Fibroblast of skin of back (primary cell): ENCODE measurements at places on chromosomes 4 and X.

GRCh38 chrX:118528071-118528737 is 32.6 kb downstream of the DOCK11 start:
- no peak for DNase-seq

GRCh38 chrX:155144926-155145325 is 71.3 kb upstream of the VBP1 start:
- no peak for DNase-seq

DNA sequence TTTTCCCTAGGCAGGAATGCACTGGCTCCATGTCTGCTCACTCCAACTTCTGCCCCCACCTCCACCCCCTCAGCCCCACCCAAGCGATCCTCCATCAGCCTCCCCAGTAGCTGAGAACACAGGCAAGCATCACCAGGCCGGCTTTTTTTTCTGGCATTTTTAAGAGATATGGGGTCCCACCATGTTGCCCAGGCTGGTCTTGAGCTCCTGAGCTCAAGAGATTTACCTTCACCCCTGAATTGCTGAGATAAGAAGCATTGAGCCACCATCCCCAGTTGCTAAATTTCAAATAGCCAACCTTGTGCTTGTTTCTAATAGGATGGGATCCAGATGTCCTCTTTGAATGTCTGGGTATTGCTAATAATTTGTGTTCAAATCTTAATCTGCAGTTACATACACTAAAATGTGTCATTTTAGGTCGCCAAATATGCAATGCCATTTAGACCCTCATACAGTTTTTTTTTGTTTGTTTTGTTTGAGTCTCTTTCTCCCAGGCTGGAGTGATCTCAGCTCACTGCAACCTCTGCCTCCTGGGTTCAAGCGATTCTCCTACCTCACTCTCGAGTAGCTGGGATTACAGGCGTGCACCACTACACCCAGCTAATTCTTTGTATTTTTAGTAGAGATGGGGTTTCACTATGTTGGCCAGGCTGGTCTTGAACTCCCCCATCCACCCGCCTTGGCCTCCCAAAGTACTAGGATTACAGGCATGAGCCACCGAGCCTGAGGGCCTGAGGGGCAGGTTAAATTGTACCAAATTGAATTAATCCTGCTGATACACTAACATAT is 8.8 kb downstream of the LARP7 start:
- no peak for DNase-seq

DNA sequence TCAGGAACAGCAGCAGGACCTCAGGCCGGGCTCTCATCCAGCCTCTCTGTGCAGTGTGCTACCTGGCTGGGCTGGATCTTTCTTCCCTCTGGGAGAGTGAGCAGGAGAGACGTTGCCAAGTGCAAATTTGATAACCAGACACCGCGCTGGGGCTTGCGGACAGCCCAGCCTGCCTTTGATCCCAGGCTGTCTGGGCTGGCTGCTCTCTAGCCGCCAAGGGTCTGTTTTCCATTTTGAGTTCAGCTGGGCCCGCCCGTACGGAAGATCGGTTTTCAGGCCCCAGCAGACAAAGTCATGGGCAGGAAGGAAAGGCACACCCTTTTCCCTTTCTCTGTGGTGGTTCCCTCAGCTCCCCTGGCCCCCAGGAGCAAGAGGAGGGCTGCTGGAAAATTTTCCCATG is 90.2 kb downstream of the CPZ start:
- DNase-seq: no peak

DNA sequence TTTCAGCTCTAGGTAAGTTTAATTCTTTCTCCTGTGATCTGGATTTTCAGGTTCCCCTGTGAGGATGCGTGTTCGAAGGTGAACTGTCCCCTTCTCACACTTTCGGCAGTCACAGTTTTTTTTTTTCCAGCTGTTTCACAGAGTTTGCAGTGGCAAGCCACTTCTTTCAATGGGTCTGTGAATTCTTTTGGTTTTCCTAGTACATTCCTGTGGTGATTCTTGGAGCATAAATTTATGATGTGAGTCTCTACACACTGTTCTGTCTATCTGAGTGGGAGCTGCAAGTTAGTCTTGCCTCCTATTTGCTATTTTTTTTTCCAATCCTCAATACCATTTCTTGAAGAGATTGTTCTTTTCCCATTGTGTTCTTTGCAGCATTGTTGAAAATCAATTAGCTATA is 595.5 kb downstream of the RAPGEF2 start:
- peak; percentile 39 for DNase-seq

GRCh38 chr4:148007314-148007760 is 275.4 kb downstream of the ARHGAP10 start:
- peak; percentile 92 for DNase-seq

DNA sequence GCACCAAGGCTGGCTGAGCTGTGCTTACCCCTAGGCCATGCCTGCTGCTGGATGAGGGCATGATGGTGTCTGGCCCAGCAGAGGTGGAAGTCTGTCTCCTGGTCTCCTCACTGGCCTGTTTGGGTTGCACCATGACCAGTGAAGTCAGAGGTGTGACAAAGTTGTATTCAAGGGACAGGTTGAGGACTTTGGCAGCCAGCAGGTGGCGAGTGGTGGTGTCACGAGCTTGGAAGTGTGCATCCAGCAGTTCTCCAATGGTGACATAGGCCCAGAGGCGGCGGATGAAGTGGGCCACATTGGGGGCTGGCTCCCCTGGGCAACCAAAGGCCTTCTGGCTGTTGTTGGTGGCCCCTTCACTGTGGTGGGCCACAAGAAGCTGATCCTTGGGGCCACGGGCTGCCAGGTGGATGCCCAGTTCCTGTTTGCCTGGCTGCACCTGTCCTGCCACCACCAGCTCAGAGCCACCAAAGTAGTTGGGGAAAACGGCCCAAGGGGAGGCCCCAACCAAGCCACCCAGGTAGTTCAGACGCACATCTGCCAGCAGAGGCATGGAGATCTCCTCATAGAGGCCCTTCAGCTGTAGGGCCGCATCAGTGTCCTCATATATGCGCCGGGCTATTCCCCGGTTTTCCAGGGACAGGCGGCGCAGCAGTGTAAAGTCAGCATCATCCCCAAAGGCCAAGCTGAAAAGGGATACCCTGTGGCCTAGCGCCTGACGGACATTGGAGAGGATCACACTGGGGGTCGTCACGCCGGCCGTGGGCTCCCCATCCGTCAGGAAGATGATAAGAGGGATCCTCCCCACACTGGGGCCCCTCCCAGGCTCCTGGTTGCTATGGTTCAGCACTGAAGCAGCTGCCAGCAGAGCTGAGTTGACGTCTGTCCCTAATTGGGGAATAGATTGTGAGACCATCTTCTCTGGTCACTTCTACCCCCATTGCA is 39.7 kb downstream of the ITIH6 start:
- DNase-seq: no peak

DNA sequence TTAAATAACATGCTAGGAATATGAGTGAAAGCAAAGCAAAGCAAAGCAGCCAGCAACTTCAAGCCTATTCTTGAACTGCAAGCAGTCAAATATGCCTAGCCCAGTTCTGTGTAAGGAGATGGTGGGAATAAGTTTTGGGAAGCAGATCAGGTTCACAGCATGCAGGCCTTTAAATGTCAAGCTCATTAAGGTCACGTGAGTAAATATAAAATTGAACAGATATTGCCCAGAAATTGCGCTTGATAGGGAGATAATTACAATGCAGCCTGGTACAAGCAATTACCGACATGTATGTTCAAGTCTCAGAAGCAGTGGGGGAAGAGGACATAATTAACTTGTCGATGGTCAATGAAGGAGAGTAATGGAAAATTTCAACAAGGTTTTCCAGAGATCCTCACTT is 6.0 kb downstream of the GNPDA2 start:
- DNase-seq: no peak

DNA sequence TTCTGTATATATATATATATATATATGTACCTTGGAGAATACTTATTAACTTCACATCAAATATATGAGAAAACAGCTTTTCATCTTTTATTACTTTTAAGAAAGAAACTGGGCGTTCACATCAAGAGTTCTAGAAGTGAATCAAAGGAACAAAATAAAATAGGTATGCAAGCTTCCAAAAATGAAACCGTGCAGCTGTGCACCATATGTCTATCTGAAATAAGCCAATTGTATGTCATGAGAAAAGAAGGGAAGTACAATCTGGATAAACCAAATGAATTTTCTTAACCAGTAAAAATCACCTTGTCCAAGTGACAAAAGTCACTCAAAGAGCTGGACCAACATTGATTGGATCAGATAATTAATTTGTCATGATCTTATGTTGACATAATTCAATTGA is 405.4 kb upstream of the TECRL start:
- DNase-seq: no peak

GRCh38 chr4:3786196-3786869 is 20.1 kb downstream of the ADRA2C start:
- no peak for DNase-seq

DNA sequence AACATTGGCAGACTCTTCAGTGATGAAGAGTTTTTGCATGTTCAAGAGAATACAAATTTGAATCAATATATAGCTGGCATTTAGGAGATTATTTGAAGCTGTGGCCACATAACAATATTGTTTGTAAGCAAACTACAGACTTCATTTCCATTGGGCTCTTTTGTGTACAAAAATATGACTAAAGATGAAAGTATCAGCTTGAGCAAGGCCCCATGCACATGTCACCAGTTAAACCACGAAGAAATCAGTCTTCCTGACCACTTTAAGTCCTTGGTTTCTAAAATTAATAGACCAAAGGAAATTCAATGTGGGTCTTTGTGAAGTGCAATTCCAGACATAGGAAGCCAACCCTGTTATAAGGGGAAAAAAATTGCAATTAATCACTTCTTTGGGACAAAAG is 1664.6 kb upstream of the ADGRL3 start:
- DNase-seq: no peak

DNA sequence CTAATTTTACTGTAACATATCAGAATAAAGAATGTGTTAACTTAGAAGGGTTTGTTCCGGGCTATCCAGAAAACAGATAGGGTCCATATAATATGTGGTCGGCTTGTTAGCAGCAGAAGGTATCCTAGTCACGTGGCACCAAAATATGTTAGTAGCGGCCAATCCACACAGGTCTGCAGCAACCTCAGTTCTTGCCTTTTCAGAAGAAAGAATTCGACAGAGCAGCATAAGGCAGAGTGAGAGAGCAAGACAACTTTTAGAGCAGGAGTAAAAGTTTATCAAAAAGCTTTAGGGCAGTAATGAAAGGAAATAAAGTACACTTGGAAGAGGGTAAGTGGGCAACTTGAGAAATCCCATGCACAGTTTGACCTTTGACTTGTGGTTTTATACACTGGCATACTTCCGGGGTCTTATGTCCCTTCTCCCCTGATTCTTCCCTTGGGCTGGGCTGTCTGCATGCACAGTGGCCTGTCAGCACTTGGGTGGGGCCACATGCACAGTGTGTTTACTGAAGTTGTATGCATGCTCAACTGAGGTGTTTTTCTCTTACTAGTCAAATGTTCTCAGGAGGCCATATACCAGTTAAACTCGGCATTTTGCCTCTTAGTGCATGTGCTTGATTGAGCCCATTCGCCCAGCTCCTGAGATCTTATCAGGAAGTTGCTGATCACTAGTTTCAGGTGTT is 37.0 kb upstream of the ABCG2 start:
- DNase-seq: no peak

DNA sequence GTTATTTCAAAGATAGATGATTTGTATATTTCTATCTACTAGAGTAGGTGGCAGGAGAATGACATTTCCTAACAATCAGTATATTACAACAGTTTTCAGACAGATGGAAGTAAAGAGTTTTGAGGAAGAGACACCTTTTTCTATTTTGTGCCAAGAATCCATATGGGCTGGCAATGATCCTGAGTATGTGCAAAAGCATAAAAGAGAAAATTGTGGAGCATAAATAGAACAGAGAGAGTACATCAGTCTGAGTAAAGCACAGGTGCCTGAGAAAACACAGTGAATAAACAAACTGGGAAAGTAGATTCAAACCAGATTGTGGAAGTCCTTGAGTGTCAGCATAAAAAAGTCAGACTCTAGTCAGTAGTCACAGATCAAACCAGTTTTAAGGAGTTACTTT is 96.8 kb upstream of the WDR44 start:
- DNase-seq: no peak

- no peak for DNase-seq
Measured at GRCh38 chrX:9260603-9261002, 204.3 kb upstream of the TBL1X start.

GRCh38 chr4:84491481-84491880 is 7.6 kb downstream of the NKX6-1 start:
- DNase-seq: no peak

GRCh38 chr4:566035-566434 is 10.1 kb downstream of the TMEM271 start:
- DNase-seq: no peak

GRCh38 chr4:109302361-109303139 is at the start of gene COL25A1:
Gene COL25A1 (minus strand): TSS chr4:109302658.
- peak; percentile 63 for DNase-seq

DNA sequence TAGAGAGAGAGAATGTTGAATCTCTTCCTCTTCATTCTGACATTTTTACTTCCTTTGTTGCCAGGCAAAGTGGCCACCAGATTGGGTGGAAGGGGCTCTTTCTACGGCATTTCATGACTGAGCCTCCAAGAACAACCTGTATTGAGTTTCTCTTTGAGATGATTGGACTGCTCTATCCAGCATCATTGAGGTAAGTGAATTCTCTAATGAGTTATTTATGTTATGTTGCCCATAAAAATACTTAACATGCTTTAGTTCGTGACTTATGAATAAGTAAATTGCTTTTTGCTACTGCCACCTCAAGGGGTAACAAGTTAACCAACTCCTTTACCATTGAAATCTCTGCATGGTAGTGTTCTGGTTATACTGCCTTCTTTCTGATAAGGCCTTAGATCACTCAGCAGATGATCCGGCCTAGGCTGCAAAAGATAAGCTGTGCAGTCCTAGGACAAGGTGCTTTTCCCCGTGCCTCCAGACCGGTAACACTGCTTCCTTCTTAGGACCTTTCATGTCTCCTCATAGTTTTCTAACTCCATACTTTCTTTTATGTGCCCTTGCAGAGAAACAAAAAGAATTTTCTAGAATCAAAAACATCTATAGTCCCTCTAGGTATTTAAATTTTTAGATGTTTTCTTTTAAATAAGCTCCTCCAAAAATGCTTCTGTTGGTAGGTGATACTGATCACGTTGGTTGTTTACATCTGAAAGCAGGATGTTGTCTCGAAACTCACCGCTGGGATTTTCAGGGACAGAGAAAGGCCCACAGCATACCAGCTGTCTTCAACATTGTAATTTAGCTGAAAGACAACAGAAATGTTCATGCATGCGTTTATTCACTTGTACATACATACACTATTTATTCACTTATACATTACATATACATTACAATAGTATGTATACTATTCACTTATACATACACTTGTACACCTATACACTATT is 157.1 kb upstream of the RBPJ start:
- DNase-seq: no peak

- no peak for DNase-seq
Measured at GRCh38 chrX:134547047-134547679, 87.2 kb downstream of the HPRT1 start.
